Colonic mucosa (tissue), 4 donors: ENCODE measurements at places on chromosomes 4 and X. TPM values are rescaled to one million over a fixed set of nuclear protein-coding genes. Genes with fewer than 3 reads are reported as not detected.

Gene PF4V1
- total RNA-seq, result not detected

GRCh38 chr4:114599231-114599902 lies 760 bp downstream of the UGT8 start:
- H3K36me3 ChIP-seq, result no peaks in the 10 kb centered on the region
- peak overlapping the region; percentile 56 for H3K4me3 ChIP-seq
- no peaks in the 10 kb centered on the region for H3K4me1 ChIP-seq
- DNase-seq, result peak; percentile 68
- peak overlapping the region; percentile 90 for H3K27ac ChIP-seq

GRCh38 chrX:48511560-48511959 lies 2.8 kb downstream of the PORCN start:
- no peaks in the 10 kb centered on the region for H3K4me1 ChIP-seq
- no peak for DNase-seq
- H3K36me3 ChIP-seq, result no peaks in the 10 kb centered on the region

- no peaks in the 10 kb centered on the region for H3K4me1 ChIP-seq
- DNase-seq, result no peak
- H3K27ac ChIP-seq, result no peak overlapping the region
- no peaks in the 10 kb centered on the region for H3K27me3 ChIP-seq
- H3K36me3 ChIP-seq, result no peaks in the 10 kb centered on the region
Observed at GRCh38 chr4:26424153-26424552, 66.1 kb downstream of the CCKAR start.

DNA sequence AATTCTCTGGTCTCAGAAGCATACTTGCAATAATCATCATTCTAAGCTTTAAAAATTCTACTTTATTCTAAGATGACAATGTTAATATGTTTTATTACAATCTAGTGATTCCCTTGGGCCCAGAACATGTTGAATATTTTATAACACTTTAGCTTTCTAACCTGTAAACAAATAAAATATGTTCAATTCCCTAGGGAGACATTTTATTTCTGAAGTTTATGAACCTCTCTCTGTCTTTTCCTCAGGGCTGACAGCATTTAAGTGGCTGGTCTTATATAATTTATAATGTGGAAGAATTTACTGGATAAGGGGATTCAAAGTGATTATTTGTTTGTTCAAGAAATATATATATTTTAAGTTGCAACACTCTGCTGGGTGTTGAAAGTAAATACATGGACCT lies 55.3 kb upstream of the NPFFR2 start:
- no peak overlapping the region for H3K4me3 ChIP-seq
- H3K36me3 ChIP-seq, result no peaks in the 10 kb centered on the region
- no peaks in the 10 kb centered on the region for H3K4me1 ChIP-seq
- H3K27me3 ChIP-seq, result no peaks in the 10 kb centered on the region

- no peak overlapping the region for H3K4me3 ChIP-seq
- no peak for DNase-seq
- no peaks in the 10 kb centered on the region for H3K36me3 ChIP-seq
- H3K27me3 ChIP-seq, result no peaks in the 10 kb centered on the region
Observed at GRCh38 chr4:1723131-1723801, 1.9 kb downstream of the TACC3 start.
